T-cell (primary cell): ENCODE measurements at places on chromosomes 3 and 15.

- no peak overlapping the region for H3K27ac ChIP-seq
- peaks cover 85% of the 10 kb centered on the region for H3K4me1 ChIP-seq
- no peaks in the 10 kb centered on the region for H3K36me3 ChIP-seq
- H3K27me3 ChIP-seq: no peaks in the 10 kb centered on the region
- no peak for DNase-seq
Measured at GRCh38 chr15:40050788-40051470, 11.9 kb upstream of the SRP14 start.

DNA sequence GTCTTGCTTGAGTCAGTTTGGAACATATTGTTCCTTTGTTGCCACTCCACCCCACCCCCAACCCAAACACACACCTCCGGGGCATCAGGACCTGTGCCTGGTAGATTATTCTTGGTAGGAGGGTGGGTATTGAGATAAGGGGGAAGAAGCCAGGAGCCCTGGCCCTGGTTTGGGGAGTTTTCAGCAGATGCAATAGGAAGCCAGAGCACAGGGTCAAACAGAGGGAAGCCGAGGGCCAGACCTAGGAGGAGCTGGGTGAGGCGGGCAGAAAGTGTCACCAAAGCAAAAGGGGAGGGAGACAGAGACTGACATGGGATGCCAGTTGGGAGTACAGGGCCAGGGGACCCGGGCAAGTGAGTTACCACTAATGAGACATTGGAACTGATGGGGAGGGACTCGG, 163.1 kb downstream of the RPLP1 start:
- H3K27me3 ChIP-seq: no peaks in the 10 kb centered on the region
- no peaks in the 10 kb centered on the region for H3K4me1 ChIP-seq
- no peak for DNase-seq
- H3K27ac ChIP-seq: no peak overlapping the region

DNA sequence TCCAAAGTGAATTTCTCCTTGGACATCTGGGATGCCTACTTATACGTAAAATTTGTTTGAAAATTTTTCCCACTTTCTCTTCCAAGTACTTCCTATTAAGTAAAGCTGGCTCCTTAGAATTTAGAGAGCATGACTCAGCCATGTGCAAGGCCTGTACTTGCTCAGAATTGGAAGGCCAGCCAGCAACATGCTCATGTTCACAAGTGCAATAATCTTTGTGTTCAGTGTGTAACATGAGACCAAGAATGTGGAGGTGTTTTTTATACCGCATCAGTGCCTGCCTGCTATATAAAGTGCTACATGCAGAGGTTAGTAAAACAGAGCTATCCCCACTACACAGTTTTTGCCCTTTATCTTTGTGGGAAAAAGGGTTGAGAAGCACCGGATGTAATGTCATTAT, 151.9 kb upstream of the FEZF2 start:
- H3K27ac ChIP-seq: no peak overlapping the region
- no peak for DNase-seq
- H3K36me3 ChIP-seq: no peaks in the 10 kb centered on the region
- H3K4me1 ChIP-seq: no peaks in the 10 kb centered on the region
- H3K27me3 ChIP-seq: no peaks in the 10 kb centered on the region

DNA sequence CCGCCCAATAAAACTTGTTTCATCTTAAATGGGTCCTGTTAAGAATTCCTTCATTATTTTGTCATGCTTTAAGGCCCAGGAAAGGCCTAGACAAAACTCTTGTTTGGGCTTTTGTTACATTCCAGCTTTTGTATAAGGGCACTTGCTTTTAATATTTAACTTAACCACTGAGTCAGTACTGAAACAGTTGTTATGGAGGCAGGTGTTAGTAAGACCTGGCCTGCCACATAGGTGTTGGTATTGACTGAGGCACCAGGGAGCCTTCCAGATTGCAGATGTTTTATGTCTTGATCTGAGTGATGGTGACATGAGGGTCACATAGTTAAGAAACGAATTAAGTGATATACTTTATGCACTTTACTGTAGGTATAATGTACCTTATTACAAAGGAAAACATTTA, 274.9 kb upstream of the TGFBR2 start:
- H3K27ac ChIP-seq: no peak overlapping the region
- H3K36me3 ChIP-seq: no peaks in the 10 kb centered on the region
- no peaks in the 10 kb centered on the region for H3K27me3 ChIP-seq
- H3K4me1 ChIP-seq: peaks cover 8% of the 10 kb centered on the region
- DNase-seq: no peak

DNA sequence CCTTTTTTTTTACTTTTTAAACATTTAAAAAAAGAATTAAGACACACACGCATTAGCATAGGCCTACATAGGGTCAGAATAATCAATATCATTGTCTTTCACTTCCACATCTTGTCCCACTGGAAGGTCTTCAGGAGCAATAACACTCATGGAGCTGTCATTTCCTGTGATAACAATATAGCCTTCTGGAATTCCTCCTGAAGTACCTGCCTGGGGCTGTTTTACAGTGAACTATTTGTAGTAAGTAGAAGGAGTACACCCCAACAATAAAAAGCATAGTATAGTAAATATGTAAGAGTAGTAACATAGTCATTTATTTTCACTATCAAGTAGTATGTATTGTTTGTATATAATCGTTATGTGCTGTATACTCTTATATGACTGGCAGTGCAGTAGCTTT, 19.5 kb upstream of the CLDN18 start:
- no peak overlapping the region for H3K27ac ChIP-seq
- no peaks in the 10 kb centered on the region for H3K27me3 ChIP-seq
- DNase-seq: no peak
- no peaks in the 10 kb centered on the region for H3K36me3 ChIP-seq
- H3K4me1 ChIP-seq: no peaks in the 10 kb centered on the region
- no peak overlapping the region for H3K4me3 ChIP-seq

GRCh38 chr3:152056987-152057386, 183.5 kb downstream of the SUCNR1 start:
- no peak overlapping the region for H3K27ac ChIP-seq
- H3K27me3 ChIP-seq: no peaks in the 10 kb centered on the region
- no peaks in the 10 kb centered on the region for H3K4me1 ChIP-seq
- no peaks in the 10 kb centered on the region for H3K36me3 ChIP-seq
- H3K4me3 ChIP-seq: no peak overlapping the region
- no peak for DNase-seq

DNA sequence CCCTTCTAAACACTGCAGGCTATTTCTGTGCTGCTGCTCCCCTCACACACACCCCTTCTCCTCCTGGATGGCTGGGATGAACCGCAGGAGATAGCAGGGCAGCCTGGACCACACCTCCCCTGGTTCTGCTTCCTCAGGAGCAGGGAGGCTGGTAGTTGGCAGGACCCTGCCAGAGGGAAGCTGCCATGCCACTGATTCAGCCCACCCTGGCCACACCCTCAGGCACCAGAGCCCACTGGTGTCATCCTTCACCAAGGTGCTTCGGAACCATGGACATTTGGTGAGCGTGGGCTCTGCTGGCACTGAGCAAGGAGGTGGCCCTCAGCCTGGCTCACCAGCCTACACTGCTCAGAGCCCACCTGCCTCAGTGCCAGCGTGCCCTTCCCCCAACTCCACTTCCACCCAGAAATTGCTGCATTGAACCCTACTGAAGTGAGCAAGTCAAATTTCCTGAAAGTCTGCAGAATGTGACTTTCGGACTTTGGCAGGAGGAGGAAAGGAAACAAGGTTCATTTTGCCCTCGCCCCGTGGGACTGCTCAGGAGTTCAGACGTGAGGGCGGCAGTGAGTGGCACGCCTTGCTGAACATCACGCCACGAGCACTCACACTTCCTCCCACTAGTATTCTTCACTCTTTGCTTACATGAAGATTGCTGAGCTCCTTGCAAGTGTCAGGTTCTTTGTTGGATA, 26.3 kb downstream of the BMF start:
- peaks cover 40% of the 10 kb centered on the region for H3K27me3 ChIP-seq
- H3K4me1 ChIP-seq: peaks cover 32% of the 10 kb centered on the region

- no peaks in the 10 kb centered on the region for H3K36me3 ChIP-seq
- H3K4me1 ChIP-seq: no peaks in the 10 kb centered on the region
- no peak overlapping the region for H3K27ac ChIP-seq
- DNase-seq: no peak
- H3K27me3 ChIP-seq: peaks cover 2% of the 10 kb centered on the region
- H3K4me3 ChIP-seq: no peak overlapping the region
Measured at GRCh38 chr3:5314897-5315296, 127.4 kb downstream of the EDEM1 start.
